Aorta (tissue), 5 donors: ENCODE measurements at places on chromosomes 4 and X. TPM values are rescaled to one million over a fixed set of nuclear protein-coding genes. Genes with fewer than 3 reads are reported as not detected.

DNA sequence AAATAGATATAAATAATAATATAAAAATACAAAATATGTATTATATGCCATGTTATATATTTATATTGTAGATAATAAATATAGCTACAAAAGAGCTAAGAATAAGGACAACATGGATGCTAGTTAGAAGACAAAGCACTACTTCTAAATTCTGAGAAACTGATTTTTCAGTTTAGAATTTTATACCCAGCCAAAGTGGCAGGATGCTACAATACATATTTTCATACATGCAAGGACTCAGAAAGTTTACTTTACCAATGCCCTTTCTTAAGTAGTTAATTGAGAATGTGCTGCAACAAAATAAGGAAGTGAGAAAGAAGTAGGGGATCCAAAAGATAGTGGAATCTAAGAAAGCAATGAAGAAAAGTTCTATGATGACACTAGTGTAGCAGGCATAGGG, 64.5 kb downstream of the PDE5A start:
- no peak overlapping the region for H3K27ac ChIP-seq
- DNase-seq: no peak
- H3K4me1 ChIP-seq: no peaks in the 10 kb centered on the region

DNA sequence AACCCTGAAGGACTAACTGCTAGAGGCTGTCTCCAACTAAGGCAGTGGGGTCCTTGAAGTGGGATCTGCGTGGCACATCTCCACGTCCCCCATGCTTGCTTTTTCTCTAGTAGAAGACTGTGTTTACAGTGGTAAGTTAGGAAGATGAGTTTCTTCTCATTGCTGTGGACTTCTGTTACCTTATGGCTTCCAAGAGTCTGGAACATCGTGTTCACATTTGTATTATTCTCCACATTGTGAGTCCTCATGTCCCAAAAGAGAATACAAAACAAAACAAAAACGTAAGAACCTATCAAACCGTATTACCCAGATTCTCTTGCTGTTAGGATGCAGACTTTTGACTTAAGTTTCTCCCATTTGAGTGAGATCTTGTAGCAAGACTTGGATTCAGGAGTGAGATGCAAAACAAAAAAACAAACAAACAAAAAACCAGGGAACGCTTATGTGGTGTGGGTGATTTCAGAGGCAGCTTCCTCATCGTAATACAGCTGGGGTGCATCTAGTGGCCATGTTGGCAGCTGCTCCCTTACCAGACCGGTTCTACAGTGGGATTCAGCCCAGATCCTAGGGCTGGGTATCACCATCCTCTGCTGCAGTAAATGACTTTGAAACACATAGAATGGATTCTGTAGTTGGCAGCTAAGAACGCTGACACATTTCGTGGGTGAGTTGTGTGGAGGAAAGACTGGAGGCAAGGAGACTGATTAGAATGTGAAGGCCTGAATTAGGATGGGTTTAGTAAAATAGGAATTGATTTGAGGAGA, 41.3 kb downstream of the TMEM131L start:
- H3K4me1 ChIP-seq: peaks cover 3% of the 10 kb centered on the region
- no peaks in the 10 kb centered on the region for H3K27me3 ChIP-seq
- H3K36me3 ChIP-seq: no peaks in the 10 kb centered on the region
- no peak for DNase-seq
- no peak overlapping the region for H3K4me3 ChIP-seq

GRCh38 chr4:155693015-155693663, 26.5 kb downstream of the GUCY1A1 start:
- H3K4me3 ChIP-seq: no peak overlapping the region
- DNase-seq: no peak
- H3K36me3 ChIP-seq: no peaks in the 10 kb centered on the region
- H3K4me1 ChIP-seq: peaks cover 2% of the 10 kb centered on the region
- no peak overlapping the region for H3K27ac ChIP-seq
- H3K27me3 ChIP-seq: no peaks in the 10 kb centered on the region

DNA sequence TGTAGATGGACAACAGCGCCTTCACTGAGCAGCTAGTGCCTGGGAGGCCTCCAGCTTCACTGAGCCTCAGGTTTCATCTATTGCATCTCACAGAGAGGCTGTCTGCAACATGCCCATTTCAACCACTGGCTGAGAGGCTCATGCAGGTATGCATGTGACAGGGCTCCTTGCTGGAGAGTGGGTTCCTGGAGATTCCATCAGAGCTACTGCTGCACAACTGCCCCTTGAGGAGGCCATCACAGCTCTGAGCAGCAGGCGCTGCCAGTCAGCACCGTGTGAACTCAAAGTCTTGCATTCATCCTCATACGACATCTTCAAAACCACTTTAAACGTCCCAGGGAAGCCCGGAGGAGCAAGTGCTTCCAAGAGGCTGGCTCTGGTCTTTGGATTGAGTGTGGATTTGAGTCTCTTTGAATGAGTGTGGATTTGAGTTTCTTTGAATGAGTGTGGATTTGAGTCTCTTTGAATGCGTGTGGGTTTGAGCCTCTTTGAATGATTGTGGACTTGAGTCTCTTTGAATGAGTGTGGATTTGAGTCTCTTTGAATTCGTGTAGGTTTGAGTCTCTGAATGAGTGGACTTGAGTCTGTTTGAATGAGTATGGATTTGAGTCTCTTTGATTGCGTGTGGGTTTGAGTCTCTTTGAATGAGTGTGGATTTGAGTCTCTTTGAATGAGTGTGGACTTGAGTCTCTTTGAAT, 8.7 kb downstream of the P2RY8 start:
- no peaks in the 10 kb centered on the region for H3K36me3 ChIP-seq
- no peaks in the 10 kb centered on the region for H3K27me3 ChIP-seq
- H3K4me1 ChIP-seq: no peaks in the 10 kb centered on the region
- H3K27ac ChIP-seq: no peak overlapping the region
- DNase-seq: no peak
- H3K4me3 ChIP-seq: no peak overlapping the region

Gene FAM184B
- not detected for total RNA-seq

- no peaks in the 10 kb centered on the region for H3K36me3 ChIP-seq
- no peak for DNase-seq
- no peaks in the 10 kb centered on the region for H3K4me1 ChIP-seq
- no peak overlapping the region for H3K4me3 ChIP-seq
- no peak overlapping the region for H3K27ac ChIP-seq
- H3K27me3 ChIP-seq: no peaks in the 10 kb centered on the region
Measured at GRCh38 chr4:104896660-104897645, 249.7 kb upstream of the TET2 start.

Gene AMER1
- 7.3 TPM for total RNA-seq

GRCh38 chr4:22268350-22269025, 247.4 kb downstream of the ADGRA3 start:
- H3K4me1 ChIP-seq: no peaks in the 10 kb centered on the region
- no peaks in the 10 kb centered on the region for H3K36me3 ChIP-seq
- no peak overlapping the region for H3K27ac ChIP-seq
- DNase-seq: no peak
- H3K27me3 ChIP-seq: no peaks in the 10 kb centered on the region
- H3K4me3 ChIP-seq: no peak overlapping the region

DNA sequence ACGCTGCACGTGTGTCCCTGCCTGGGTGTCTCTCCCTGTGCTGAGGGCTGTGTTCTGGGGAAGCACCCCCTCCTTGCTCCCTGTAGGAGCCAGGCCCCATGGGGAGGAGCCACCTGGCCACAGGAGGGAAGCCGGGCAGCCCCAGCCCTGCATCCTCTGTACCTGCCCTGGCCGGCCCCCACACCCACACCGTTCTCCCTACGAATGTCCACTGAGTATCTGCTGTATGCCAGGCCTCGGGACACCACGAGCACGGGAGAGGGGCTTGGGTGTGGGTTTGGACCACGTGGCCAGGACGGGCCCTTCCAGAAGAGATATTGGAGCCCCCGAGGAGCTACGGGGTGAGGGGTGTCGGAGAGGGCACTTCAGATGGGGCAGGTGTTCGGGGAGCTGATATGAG, 6.3 kb downstream of the FGFRL1 start:
- H3K36me3 ChIP-seq: no peaks in the 10 kb centered on the region
- H3K4me1 ChIP-seq: no peaks in the 10 kb centered on the region
- H3K27ac ChIP-seq: no peak overlapping the region
- no peak overlapping the region for H3K4me3 ChIP-seq

DNA sequence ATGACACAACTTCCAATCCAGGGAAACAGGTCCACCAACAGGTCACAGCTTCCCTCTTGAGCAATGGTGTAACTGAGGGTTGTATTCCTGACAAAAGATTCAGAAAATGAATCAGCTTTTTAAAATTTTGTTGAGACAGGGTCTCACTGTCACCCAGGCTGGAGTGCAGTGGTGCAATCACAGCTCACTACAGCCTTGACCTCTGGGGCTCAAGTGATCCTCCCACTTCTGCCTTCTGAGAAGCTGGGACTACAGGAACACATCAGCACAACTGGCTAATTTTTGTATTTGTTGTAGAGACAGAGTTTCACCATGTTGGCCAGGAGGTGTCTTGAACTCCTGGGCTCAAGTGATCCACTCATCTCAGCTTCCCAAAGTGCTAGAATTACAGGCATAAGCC, 43.7 kb downstream of the SAT1 start:
- no peak for DNase-seq
- H3K4me1 ChIP-seq: no peaks in the 10 kb centered on the region
- no peaks in the 10 kb centered on the region for H3K36me3 ChIP-seq
- no peak overlapping the region for H3K4me3 ChIP-seq
- H3K27ac ChIP-seq: no peak overlapping the region

Gene UCP1
- not detected for total RNA-seq

- no peaks in the 10 kb centered on the region for H3K4me1 ChIP-seq
- no peaks in the 10 kb centered on the region for H3K27me3 ChIP-seq
- no peak for DNase-seq
- no peaks in the 10 kb centered on the region for H3K36me3 ChIP-seq
Measured at GRCh38 chr4:19725130-19725529, 526.6 kb upstream of the SLIT2 start.

Gene DRP2
- total RNA-seq: 1.5 TPM

GRCh38 chr4:101643186-101643837, 147.2 kb upstream of the BANK1 start:
- H3K27me3 ChIP-seq: no peaks in the 10 kb centered on the region
- no peaks in the 10 kb centered on the region for H3K36me3 ChIP-seq
- H3K4me1 ChIP-seq: no peaks in the 10 kb centered on the region
- H3K4me3 ChIP-seq: no peak overlapping the region

- no peaks in the 10 kb centered on the region for H3K36me3 ChIP-seq
- H3K4me3 ChIP-seq: no peak overlapping the region
- no peak for DNase-seq
- no peak overlapping the region for H3K27ac ChIP-seq
- no peaks in the 10 kb centered on the region for H3K4me1 ChIP-seq
- H3K27me3 ChIP-seq: no peaks in the 10 kb centered on the region
Measured at GRCh38 chr4:19883841-19884240, 367.9 kb upstream of the SLIT2 start.

- no peak overlapping the region for H3K27ac ChIP-seq
- peaks cover 6% of the 10 kb centered on the region for H3K27me3 ChIP-seq
- no peak overlapping the region for H3K4me3 ChIP-seq
- no peak for DNase-seq
- H3K4me1 ChIP-seq: no peaks in the 10 kb centered on the region
Measured at GRCh38 chrX:8738588-8739189, 6.8 kb upstream of the ANOS1 start.

Gene CPZ
- total RNA-seq: 3.8 TPM

Gene PRICKLE3
- 11.9 TPM for total RNA-seq

DNA sequence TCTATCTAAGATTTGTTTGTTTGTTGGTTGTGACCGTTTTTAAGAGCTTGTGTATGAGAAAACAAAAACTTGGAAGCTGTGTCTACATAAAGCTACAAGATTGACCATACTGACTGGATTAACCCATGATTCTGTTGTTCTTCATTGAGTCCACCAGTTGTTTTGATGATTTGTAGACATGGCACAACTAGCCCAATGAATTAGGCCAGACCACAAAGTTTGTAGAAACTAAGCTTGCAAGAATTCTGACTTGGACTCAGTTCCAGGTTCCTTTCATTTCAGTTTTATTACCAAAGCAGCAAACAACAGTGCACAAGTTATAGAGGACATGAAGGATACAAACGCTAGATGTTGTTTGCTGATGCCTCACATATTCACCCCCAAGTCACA, 119.3 kb downstream of the RASGEF1B start:
- H3K4me3 ChIP-seq: no peak overlapping the region
- no peak for DNase-seq
- H3K27ac ChIP-seq: no peak overlapping the region
- no peaks in the 10 kb centered on the region for H3K36me3 ChIP-seq
- no peaks in the 10 kb centered on the region for H3K27me3 ChIP-seq

- DNase-seq: no peak
- H3K4me1 ChIP-seq: peaks cover 5% of the 10 kb centered on the region
- peaks cover 4% of the 10 kb centered on the region for H3K36me3 ChIP-seq
- H3K4me3 ChIP-seq: no peak overlapping the region
- H3K27me3 ChIP-seq: no peaks in the 10 kb centered on the region
Measured at GRCh38 chr4:185524888-185525863, 10.1 kb downstream of the PDLIM3 start.

DNA sequence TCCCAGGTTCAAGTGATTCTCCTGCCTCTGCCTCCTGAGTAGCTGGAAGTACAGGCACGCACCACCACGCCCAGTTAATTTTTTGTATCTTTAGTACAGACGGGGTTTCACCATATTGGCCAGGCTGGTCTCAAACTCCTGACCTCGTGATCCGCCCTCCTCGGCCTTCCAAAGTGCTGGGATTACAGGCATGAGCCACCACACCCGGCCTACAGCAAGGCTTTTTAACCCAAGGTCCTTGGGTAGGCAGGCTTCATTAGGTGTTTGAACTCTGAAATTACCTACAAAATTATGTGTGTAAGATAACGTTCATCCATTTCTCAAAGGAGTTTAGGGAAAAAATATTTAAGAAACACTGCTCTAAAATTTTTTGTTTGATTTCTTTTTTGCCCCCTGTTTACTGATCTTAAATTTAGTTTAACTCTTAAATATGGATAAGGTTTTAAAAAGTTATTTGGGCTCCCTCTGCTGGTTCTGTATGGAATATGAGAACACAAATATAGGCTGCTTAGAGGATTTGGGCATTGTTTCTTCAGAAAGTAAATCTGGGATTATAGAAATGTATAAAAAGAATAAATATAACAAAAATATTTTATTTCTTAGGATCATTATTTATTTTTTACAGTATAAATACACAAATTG, 92.8 kb downstream of the CBR4 start:
- no peak overlapping the region for H3K4me3 ChIP-seq
- H3K27me3 ChIP-seq: no peaks in the 10 kb centered on the region
- H3K36me3 ChIP-seq: peaks cover 5% of the 10 kb centered on the region
- H3K27ac ChIP-seq: no peak overlapping the region

DNA sequence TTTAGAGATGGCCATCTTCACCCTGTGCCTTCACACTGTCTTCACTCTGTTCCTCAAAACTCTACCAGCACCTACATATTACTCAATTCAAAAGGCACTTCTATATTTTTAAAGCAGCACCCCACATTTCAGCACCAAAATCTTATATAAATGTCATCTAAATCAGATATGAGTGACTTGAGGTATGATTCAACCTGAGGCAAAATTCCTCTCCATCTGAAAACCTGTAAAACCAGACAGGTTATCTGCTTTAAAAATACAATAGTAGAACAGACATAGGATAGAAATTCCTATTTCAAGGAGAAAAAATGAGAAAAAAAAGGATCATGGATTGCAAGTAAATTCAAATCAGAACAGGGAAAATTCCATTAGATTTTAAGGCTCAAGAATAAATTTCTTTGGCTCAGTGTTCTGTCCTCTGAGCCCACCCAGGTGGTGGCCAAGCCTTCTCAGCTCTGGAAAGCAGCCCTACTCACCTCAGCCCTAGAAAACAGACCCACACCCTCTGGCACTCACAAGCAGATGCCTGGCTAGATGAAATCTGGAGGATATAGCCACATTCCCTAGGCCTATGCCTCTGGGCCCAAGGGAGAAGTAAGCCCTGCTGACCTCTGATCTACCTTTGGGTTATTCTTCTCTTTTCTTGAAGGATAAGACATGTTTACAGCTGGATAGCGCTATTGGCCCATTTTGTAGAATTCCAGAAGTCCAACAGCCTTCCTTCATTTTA, 240.4 kb upstream of the ZCCHC13 start:
- no peaks in the 10 kb centered on the region for H3K36me3 ChIP-seq
- H3K4me1 ChIP-seq: no peaks in the 10 kb centered on the region
